ENCODE measurements at places on chromosomes 12 and 14.

DNA sequence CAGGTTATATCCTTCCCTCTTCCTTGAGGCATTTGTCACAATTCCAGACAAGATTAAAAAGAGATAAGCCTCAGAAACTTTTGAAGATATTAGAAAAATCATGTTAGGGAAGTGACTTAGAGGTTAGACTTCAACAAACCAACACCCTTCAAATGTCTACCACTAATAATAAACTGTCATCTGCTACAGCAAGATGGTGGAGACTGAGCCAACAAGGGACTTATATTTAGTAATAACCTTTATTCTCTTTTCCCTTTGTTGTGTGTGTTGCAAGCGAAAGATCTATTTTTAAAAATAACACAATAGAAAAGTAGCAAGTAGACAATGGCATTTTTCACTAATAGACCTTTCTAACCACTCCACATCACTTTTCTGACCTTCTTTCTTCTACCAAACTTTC lies 28.6 kb downstream of the PRICKLE1 start:
- no peak for DNase-seq

GRCh38 chr14:50357124-50357523 lies 39.6 kb downstream of the CDKL1 start:
- DNase-seq = no peak

GRCh38 chr12:88884600-88884999 lies 304.3 kb upstream of the KITLG start:
- no peak for DNase-seq

GRCh38 chr12:27521066-27521465 lies 2.9 kb upstream of the PPFIBP1 start:
- DNase-seq = no peak

GRCh38 chr12:19278407-19278806 lies 148.9 kb downstream of the PLEKHA5 start:
- no peak for DNase-seq

- DNase-seq = no peak
Observed at GRCh38 chr12:63007726-63008125, 72.8 kb upstream of the PPM1H start.

GRCh38 chr14:61953602-61954001 lies 191.4 kb downstream of the SNAPC1 start:
- no peak for DNase-seq

- DNase-seq = no peak
Observed at GRCh38 chr14:38412654-38413053, 156.8 kb upstream of the CLEC14A start.

- no peak for DNase-seq
Observed at GRCh38 chr12:78118486-78118885, 287.8 kb downstream of the NAV3 start.

DNA sequence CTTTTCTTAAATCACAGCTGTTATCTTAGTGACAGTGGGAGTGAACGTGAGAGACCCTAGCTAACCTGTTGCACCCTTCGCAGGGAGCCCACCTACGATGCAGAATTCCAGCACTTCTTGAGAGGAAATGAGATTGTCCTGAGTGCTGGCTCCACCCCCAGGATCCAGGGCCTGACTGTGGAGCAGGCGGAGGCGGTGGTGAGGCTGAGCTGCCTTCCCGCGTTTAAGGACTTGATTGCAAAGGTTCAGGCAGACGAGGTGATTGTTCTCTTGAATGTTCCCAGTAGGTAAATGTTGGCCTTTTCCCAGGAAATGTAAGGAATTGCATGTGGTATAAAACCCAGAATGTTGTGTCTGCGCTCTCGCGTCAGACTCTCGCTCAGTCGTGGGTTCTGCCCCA lies 46.7 kb downstream of the HSP90AA1 start:
- DNase-seq = no peak

- DNase-seq = no peak
Observed at GRCh38 chr12:118103201-118103600, 610 bp downstream of the VSIG10 start.

GRCh38 chr12:3533703-3534386 lies 42.8 kb downstream of the PRMT8 start:
- DNase-seq = no peak

DNA sequence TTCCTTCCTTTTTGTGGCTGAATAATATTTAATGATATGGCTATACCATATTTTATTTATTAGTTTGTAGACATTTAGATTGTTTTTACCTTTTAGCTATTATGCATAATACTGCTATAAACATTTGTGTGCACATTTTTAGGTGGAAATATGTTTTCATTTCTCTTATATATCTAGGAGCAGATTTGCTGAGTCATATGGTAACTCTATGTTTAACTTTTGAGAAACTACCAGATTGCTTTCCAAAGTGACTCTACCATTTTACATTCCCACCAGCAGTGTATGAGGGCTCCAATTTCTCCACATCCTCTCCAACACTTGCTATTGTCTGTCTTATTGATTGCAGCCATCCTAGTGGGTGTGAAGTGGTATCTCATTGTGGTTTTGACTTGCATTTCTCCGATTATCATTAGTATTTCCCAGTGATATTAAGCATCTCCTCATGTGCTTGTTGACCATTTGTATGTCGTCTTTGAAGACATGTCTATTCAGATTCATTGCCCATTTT lies 160.2 kb downstream of the KICS2 start:
- no peak for DNase-seq

DNA sequence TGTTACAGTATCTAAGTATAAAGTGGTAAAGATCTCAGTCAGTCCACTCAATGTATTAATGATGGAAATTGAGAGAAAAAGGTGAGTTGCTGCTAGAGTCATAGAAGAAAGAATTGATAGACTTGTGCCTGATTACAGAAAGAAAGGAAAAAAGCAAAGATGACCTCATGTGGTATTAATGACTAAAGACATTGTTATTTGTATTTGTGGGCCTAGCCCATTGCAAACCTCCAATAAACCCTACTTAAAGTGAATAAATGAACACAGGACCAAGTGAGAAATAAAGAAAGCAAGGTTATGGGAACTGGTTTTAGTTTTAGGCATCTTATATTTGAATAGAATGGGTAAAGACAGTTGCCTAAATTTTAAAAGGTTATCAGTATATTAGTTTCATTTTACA lies 105.5 kb downstream of the SYT1 start:
- DNase-seq = no peak

DNA sequence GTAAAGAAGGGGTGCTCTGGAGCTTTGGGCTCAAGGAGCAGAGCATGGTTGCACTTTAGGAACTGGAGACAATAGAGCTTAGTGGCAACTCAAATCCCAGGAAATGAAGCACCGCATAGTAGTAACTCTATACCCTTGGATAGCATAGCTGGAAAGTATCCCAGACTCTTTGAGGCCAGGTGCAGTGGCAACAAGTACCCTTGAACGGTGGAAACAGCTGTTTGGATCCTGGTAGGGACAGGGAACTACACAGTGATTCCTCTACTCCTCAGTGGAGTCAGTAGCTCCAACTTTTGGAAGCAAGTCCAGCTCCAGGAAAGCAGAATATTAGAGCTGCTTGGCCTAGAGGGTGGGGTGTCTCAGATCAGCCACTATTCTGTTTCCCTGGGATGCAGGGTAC lies 129.0 kb upstream of the WSCD2 start:
- no peak for DNase-seq

- DNase-seq = no peak
Observed at GRCh38 chr12:42539696-42540095, 49.9 kb downstream of the PRICKLE1 start.

- DNase-seq = no peak
Observed at GRCh38 chr12:65935906-65936901, 111.9 kb downstream of the HMGA2 start.

DNA sequence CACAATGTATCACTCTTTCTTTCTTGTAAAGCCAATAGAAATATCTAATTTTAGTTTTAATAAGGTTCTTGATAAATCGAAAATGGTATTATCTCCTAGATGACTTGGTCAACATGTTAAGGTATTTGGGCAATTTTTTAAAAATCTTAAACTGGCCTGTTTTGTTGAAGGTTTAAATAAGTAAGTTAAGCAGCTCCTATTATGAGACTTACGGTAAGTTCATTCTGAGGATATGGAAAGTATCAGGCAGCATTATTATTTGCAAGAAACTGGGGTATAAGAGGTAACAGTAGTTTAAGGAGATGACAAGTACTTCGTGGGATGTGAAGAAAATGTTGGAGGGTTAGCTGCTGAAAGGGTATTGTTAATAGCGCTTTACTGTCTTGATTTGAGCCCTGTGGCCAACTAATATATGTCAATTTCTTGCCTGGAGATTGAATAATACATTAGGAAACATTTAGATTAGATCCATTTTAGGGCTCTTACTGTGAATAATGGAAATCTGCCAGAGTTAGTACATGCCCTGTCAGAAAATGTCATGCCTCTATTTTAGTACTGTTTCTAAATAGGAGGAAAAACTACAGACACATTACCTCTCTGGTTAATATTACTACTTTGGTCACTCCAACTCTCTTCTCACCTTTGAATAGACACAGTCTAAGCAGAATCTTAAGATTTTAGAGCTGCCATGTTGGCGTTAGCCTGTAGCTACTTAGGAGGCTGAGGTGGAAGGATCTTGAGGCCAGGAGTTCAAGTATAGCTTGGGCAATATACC lies 5.0 kb downstream of the STRAP start:
- DNase-seq = no peak

DNA sequence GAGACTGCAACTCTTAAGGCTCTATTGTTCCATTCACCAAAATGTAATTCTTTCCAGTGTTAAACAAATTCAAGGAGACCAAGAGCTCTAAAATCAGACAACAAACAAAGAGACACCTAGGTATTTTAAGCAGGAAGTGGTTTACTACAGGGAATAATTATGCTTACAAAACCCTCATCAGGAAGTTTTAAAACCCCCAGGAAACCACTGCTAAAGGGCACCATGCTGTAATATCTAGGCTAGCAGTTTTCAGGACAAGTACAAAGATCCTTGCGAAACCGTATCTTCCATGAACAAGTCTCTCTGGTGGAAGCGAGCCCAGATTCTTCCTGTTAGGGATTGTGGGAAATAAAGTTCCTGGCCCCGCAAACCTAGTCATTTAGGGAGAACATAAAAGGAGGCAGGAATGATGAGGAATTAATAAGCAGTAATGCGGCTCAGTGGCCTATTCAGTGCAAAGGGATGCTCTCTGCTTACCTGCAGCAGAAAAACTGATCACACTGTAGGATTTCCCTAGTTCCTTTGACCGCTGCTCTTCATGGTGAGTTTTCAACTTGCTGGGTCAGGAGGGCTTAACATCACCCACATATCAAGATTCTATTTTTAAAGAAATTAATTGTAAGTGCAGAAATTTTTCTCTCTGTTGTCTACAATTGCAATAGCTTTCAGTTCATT lies 42.8 kb downstream of the ACSM4 start:
- no peak for DNase-seq

DNA sequence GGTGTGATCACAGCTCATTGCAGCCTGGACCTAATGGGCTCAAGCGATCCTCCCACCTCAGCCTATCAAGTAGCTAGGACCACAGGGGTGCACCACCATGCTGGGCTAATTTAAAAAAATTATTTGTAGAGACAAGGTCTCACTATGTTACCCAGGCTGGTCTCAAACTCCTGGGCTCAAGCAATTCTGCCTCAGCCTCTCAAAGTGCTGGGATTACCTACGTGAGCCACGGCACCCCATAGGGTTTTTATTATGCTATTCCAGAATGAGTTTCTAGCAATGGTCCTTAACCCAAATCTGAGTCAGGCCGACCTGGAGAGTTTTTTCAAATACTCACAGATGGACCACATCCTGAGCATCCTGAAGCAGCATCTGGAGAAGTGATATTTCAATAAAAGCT lies 159.8 kb downstream of the CPNE8 start:
- DNase-seq = no peak

DNA sequence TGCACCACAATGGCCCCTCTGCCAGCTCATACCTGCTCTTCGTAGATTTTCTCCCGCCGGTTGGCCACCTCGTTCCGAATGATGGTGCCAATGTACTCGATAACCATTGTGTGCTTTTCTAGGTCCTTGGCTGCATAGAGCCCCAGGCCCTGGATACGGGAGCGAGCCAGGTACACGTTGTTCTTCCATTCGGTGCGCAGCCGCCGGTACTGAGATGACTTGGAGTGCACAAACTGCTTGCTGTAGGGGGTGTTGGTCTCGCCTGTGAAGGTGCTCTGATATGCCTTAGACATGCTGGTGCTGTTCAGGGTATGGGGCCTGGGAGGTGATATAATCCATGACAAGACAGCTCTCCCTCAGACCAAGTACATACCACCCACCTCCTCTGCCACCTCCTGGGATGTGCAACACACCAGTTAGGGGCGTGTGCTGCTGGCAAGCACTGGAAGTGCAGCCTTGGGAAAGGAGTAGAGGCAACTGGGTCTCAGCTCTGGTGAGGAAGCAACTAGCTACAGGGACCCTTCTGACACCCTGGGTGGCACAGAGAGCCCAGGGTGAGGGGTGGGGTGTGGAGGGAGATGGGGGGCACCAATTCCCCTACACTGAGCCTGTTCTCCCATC lies 4.1 kb upstream of the PRKAG1 start:
- DNase-seq = no peak

DNA sequence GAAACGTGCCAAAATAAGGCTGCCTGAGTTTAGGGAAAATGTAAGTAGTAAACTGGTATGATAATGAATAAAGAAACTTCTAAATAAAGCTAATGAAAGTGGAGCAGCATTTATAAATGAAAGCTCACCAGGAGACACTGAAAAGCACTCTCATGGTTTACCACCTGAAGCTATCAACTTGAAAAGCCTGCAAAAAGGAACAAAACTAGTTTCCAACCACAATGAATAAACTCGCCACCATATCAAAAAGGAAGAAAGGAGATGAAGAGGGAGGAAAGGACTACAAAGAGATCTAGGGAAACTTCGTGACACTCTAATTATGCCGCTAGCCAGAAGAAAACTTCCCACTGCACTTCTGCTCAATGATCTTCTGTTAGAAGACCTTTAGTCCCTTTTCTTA lies 66.7 kb downstream of the MED13L start:
- DNase-seq = no peak
